Activated naive CD8-positive, alpha-beta T cell treated with anti-CD3 and anti-CD28 coated beads, Interleukin-2, amount 10 ng/mL, durations not matched to agents 7 days and 5 days (primary cell): ENCODE measurements at places on chromosomes 1 and 21.
A peak's percentile ranks its signal among the peaks of the same experiment; 100 is the strongest.

DNA sequence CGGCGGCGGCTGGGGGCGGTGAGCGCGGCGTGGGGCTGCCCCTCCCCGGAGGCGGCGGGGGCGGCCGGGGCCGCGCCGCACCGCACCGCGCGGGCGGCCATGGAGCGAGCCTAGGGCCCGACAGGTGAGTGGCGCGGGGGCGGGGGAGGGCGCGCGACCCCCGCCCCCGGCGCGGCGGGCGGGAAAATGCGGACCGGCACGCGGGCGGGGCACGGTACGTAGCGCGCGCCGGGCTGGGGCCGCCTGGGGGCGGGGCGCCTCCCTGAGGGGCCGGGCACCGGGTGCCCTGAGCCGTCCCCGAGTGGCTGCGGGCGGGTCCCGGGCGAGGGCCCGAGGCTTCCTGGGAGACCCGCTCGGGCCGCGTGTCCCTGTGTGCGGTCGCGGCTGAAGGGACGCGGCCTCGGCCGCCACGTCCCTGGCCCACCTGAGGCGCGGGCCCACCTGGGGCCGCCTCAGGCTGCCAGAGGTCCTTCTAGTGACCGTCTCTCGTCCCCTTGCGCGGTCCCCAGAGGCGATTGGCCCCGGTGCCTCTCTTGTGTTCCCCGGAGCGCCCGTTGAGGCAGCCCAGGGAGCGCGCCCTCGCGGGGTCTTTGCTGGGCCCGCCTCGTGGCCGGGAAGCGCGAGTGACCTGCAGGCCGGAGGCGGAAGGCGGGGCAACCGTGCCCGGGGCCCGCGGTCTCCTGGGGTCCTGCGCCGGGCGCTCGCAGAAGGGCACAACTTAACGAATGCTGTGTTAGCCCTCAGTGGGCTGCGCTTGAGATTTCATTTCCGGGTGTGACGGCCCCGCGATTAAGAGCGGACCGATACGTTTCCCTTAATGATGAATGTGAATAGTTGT, 500 bp downstream of the FAM20B start:
- DNase-seq: peak; percentile 85
- peak overlapping the region; percentile 94 for H3K4me3 ChIP-seq
- peak overlapping the region; percentile 91 for H3K27ac ChIP-seq
- peaks cover 2% of the 10 kb centered on the region for H3K36me3 ChIP-seq

DNA sequence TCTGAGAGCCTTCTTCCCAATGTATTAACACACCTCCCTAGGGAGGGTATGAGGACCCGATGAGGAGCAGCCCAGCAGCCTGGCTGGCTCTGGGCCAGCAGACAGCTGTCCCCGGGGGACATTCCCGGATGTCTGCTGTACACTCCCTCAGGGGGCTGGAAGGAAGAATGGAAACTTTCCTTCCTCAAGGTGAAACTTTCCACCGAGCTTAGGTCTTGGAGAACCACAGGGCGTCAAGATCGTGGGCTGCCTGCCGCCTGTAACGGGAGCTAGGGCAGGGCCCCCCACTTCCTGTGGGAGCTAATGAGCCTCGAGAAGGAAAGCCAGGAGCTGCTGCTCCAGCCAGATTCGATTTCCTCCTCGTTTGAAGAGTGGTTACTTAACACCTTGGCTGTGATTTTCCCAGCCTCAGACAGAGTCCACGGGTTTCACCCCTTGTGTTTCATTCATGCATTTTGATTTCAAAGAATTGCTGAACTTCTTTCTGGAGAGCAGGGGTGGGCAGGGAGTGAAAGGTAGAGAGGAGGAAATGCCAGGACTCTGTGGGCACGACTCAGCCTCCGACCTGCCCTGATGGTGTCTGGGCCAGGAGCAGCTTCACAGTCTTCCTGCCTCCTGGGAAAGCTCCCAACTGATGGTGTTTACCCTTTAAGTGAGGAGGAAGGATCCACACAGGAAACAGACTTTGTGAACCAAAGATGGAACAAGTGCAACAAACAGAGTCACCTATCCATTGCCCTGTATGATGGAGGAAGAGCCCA, 29.7 kb downstream of the UBE2T start:
- H3K27me3 ChIP-seq: peaks cover 11% of the 10 kb centered on the region
- no peaks in the 10 kb centered on the region for H3K36me3 ChIP-seq
- no peak overlapping the region for H3K27ac ChIP-seq
- H3K4me1 ChIP-seq: peaks cover 2% of the 10 kb centered on the region
- no peak for DNase-seq
- H3K4me3 ChIP-seq: no peak overlapping the region

GRCh38 chr1:185566995-185567394, 167.2 kb upstream of the HMCN1 start:
- peaks cover 44% of the 10 kb centered on the region for H3K4me1 ChIP-seq
- H3K27me3 ChIP-seq: no peaks in the 10 kb centered on the region
- DNase-seq: no peak
- H3K4me3 ChIP-seq: peak overlapping the region; percentile 73

DNA sequence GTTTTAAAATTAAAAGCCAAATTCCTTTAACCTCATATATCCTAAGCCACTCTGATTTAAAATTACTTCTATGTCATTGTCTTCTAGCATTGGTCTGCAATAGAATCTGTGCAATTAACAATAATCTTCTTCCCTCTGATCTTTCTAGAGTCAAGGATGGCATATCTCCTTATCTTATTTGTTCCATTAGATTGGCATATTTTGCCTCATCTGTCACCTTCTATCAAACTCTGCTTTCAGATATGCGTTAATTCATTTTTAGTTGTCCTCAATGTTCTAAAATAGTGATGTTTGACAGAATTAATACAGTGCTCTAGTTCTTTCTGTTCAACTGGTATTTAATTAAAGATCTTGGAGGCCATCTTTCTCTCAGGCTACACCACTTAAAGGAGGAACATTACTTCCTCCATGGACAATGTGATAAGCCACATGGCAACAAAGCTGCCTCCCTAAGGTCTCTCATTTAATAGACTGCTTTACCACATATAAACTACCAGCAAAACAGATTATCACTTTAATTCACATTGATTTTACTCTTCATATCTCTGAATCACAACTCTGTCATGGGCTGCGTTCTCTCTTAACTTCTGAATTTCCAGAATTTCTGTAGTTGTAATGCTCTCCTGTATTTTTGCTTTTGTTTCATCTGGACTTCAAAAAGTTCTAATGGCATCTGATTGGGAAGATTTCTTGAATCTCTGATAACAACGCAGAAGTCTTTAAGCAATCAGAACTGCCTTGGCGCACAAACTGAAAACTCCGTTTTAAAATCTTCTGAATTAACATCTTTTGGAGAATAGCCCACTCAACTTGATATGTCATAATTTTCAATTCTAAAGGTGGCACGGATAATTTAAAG, 2.8 kb downstream of the NRIP1 start:
- peak overlapping the region; percentile 87 for H3K4me3 ChIP-seq
- H3K4me1 ChIP-seq: peaks cover 53% of the 10 kb centered on the region
- H3K36me3 ChIP-seq: no peaks in the 10 kb centered on the region
- no peak for DNase-seq
- no peak overlapping the region for H3K27ac ChIP-seq
- no peaks in the 10 kb centered on the region for H3K27me3 ChIP-seq

GRCh38 chr1:240499012-240499411, 112.9 kb downstream of the GREM2 start:
- no peak for DNase-seq
- H3K4me1 ChIP-seq: no peaks in the 10 kb centered on the region
- H3K36me3 ChIP-seq: no peaks in the 10 kb centered on the region
- H3K27ac ChIP-seq: no peak overlapping the region

- H3K27ac ChIP-seq: no peak overlapping the region
- H3K36me3 ChIP-seq: peaks cover 3% of the 10 kb centered on the region
- H3K4me3 ChIP-seq: no peak overlapping the region
- no peak for DNase-seq
- no peaks in the 10 kb centered on the region for H3K27me3 ChIP-seq
- no peaks in the 10 kb centered on the region for H3K4me1 ChIP-seq
Observed at GRCh38 chr21:34559089-34559631, 47.1 kb upstream of the KCNE1 start.

DNA sequence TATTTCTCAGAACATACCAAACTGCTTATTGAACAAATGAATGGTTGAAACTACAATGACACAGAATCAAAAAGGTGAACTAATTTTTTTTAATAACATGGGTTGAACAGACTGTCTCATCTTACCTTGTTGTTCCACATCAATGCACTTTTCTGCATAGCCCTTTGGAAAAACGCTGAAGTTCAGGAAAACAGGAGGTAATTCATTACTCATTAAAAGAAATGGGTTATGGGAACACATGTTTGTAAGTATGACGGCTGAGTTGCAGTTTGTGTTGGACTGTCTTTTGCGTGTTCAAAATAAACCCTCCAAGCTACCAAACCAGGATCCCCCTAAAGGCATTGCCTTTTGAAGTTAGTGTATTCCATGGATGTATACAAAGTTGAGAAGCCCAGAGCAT, 514.9 kb upstream of the PKN2 start:
- no peak overlapping the region for H3K4me3 ChIP-seq
- DNase-seq: no peak
- H3K27ac ChIP-seq: no peak overlapping the region

- no peak overlapping the region for H3K27ac ChIP-seq
- no peaks in the 10 kb centered on the region for H3K4me1 ChIP-seq
- H3K36me3 ChIP-seq: no peaks in the 10 kb centered on the region
Observed at GRCh38 chr1:213686983-213687382, 300.8 kb upstream of the PROX1 start.

DNA sequence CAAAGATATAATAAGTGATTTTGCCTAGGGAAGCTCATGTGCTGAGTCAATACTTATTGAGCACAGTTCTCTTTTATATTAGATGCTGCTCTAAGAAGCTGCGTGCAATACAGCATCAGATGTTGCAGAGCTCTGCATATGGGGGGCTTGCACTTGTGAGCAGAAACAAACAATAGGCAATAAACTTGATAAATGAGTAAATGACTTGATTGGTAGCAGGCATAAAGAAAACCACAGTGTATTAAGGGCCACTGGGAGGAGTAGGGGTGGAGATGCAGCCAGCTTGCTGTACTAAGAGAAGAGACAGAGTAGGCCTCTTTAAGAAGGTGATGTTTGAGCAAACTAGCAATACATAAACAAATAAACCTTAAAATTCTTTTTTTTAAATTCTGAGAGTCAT, 598.5 kb upstream of the ADAMTS5 start:
- H3K27ac ChIP-seq: no peak overlapping the region
- DNase-seq: no peak
- no peak overlapping the region for H3K4me3 ChIP-seq
- H3K27me3 ChIP-seq: no peaks in the 10 kb centered on the region

- H3K4me1 ChIP-seq: no peaks in the 10 kb centered on the region
- no peaks in the 10 kb centered on the region for H3K27me3 ChIP-seq
- no peak overlapping the region for H3K4me3 ChIP-seq
- no peak overlapping the region for H3K27ac ChIP-seq
- no peaks in the 10 kb centered on the region for H3K36me3 ChIP-seq
Observed at GRCh38 chr21:21955204-21955603, 957.0 kb downstream of the NCAM2 start.

DNA sequence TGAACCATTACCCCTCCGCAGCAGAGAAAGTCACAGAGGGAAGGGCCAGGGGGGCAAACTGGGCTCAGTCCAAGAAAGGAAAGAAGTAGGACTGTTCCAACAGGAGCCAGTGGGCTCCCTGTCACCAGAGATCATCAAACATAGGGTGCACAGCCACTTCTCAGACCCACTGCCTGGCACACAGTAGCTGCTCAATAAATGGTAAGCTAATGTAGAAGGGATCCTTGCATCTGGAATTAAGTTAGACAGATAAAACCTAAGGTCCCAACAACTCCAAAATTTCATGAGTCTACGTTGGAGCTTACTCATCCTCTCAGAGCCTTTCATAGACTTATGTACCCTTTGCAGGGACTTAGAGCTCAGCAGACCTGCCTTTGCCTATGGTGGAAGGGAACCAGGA, 3.5 kb downstream of the BLACAT1 start:
- H3K4me1 ChIP-seq: peaks cover 7% of the 10 kb centered on the region
- peaks cover 52% of the 10 kb centered on the region for H3K27me3 ChIP-seq
- no peaks in the 10 kb centered on the region for H3K36me3 ChIP-seq
- H3K27ac ChIP-seq: no peak overlapping the region

- H3K4me3 ChIP-seq: no peak overlapping the region
- H3K27me3 ChIP-seq: peaks cover 5% of the 10 kb centered on the region
- H3K36me3 ChIP-seq: no peaks in the 10 kb centered on the region
- H3K4me1 ChIP-seq: no peaks in the 10 kb centered on the region
- DNase-seq: no peak
Observed at GRCh38 chr1:38125016-38125415, 78.4 kb upstream of the POU3F1 start.

DNA sequence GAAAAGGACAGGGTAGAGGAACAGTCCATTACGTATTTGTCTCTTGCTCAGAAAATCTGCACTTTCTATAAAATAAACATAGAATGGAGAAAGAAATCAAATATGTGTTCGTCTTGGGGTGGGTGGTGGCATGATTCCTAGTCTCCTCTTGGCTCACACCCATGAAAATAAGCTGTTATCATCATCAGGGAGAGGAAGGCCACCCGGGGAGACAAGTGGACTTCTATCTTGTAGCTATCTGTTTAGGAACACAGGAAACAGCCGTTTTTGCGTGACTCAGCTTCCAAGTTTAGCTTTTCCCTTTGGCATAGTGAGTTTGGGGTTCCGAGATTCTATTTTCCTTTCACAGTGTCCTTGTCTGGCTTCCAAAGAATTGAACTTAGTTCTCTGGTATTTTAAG, 622.3 kb downstream of the PTPRU start:
- H3K4me1 ChIP-seq: no peaks in the 10 kb centered on the region
- H3K36me3 ChIP-seq: no peaks in the 10 kb centered on the region
- H3K4me3 ChIP-seq: no peak overlapping the region
- no peak for DNase-seq
- H3K27ac ChIP-seq: no peak overlapping the region

DNA sequence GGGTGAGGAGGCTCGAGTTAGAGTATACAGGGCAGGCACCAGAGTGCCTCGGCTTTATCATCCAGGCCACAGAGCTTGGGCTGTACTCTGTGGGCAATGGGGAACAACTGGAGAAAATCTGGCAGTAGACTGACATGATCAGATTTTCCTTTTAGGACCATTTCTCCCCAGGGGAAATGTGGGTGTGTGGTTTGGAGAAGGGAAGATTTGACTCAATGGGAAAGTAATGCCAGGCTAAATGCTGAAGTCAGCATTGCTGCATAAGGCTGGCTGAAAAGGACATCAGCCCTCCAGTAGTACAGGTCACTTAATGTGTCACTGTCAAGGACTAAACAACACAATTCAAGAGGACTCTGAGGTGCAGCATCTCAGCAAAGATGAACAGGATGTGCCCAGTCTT, 5.0 kb downstream of the FYB2 start:
- no peak overlapping the region for H3K4me3 ChIP-seq
- no peak for DNase-seq
- H3K27ac ChIP-seq: no peak overlapping the region
- no peaks in the 10 kb centered on the region for H3K36me3 ChIP-seq
- no peaks in the 10 kb centered on the region for H3K4me1 ChIP-seq
- H3K27me3 ChIP-seq: peaks cover 2% of the 10 kb centered on the region

- H3K27me3 ChIP-seq: no peaks in the 10 kb centered on the region
- H3K36me3 ChIP-seq: peaks cover 33% of the 10 kb centered on the region
- no peak overlapping the region for H3K4me3 ChIP-seq
- peaks cover 6% of the 10 kb centered on the region for H3K4me1 ChIP-seq
Observed at GRCh38 chr21:28971171-28971570, 21.5 kb downstream of the LTN1 start.
